ENCODE measurements at places on chromosomes 16 and 17.

- DNase-seq = no peak
Observed at GRCh38 chr17:14089179-14089578, 19.9 kb downstream of the COX10 start.

- DNase-seq = no peak
Observed at GRCh38 chr17:46182961-46183360, 10.3 kb downstream of the KANSL1 start.

DNA sequence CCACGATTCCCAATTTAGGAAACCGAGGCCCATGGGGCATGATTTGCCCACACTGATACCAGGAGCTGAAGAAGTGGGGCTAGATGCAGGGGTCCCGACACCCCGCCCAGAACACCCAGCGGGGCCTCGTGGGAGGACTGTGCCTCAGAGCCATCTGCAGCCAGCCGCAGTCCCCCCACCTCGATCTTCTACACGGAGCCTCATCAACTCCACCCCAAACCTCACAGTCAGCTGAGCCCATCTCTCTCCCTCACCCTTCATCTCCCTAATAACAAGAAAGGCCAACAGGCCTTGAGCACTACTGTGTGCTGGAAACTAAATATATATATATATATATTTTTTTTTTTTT, 4.2 kb downstream of the ITGAE start:
- DNase-seq = no peak

DNA sequence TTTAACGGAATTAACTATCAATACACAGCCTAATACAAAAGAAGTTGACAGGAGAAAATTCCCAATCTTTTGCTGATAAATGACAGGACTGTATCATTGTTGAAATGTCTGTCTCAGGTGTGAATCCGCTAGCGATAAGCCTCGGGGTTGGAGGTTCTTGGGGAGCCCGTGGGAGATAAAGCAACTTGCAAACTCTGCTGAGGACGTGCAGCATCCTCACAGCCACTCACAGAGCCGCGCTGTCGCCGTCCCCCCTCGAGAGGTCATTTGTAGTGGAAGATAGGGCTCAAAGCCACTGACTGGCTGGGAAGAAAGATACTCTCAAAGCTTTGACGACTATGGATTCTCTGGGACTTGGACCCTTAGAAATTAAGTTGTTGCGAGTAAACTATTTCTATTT, 17.0 kb downstream of the MAP1LC3B start:
- no peak for DNase-seq

- DNase-seq = no peak
Observed at GRCh38 chr16:88705076-88705684, 1.0 kb downstream of the RNF166 start.

- no peak for DNase-seq
Observed at GRCh38 chr16:2154533-2155090, 970 bp upstream of the TRAF7 start.
